Fibroblast of mammary gland (primary cell): ENCODE measurements at places on chromosomes 5 and 9.
A peak's percentile ranks its signal among the peaks of the same experiment; 100 is the strongest.

GRCh38 chr9:89872913-89873707, 268.3 kb downstream of the GADD45G start:
- no peak for DNase-seq

DNA sequence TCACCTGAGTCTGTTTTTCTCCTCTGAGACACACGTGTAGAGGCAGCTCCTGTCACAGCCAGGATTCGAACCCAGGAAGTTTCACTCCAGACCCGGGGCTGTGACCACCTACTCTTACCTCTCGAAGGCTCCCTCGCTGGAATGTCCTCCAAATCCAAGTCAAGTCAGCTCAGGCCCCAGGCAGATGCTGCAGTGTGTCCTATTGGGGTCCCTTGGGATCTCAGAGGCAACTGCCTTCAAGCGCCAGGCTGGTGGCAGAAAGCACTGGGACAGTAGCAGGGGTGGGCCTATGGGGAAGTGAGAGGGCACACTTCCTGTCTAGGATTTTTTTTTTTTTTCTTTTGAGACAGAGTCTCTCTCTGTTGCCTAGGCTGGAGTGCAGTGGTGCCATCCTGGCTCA, 762 bp upstream of the ST6GALNAC4 start:
- no peak for DNase-seq

GRCh38 chr9:684941-685340, 156.6 kb upstream of the DMRT1 start:
- peak; percentile 87 for DNase-seq

- no peak for DNase-seq
Measured at GRCh38 chr5:157801-158200, 33.5 kb upstream of the LRRC14B start.

DNA sequence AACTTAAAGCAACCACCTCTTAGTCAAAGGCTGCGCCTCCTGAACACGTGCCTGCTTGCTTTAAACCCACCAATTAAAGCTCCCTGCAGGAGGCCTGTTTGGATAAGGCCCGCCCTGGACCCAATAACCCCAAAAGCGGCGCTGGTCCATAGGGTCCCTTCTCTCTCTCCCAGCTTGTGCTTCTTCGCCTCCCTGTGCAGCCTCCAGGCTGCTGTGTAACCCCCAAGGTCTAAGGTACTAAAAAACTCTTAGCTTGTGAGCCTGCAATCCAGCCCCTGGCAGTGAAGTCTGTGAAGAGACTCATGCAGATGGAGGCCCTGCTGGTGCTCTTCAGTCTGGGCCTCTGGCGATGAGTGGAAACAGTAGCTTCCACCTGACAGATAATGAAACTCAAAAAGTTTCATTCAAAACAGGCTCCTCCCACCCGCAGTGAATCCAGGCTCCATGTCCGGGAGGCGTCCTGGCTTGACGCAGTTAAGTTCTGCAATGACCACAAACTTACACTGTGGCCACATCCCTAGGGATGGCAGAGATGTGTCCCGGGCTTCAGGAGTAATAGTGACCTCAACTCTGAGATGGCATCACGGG, 97.3 kb downstream of the PRRT1B start:
- DNase-seq = no peak

- no peak for DNase-seq
Measured at GRCh38 chr5:77635067-77635916, 3.2 kb downstream of the OTP start.

GRCh38 chr9:6128030-6128429, 87.6 kb upstream of the IL33 start:
- DNase-seq = no peak

- DNase-seq = no peak
Measured at GRCh38 chr5:179430193-179431175, 85.2 kb upstream of the ADAMTS2 start.

DNA sequence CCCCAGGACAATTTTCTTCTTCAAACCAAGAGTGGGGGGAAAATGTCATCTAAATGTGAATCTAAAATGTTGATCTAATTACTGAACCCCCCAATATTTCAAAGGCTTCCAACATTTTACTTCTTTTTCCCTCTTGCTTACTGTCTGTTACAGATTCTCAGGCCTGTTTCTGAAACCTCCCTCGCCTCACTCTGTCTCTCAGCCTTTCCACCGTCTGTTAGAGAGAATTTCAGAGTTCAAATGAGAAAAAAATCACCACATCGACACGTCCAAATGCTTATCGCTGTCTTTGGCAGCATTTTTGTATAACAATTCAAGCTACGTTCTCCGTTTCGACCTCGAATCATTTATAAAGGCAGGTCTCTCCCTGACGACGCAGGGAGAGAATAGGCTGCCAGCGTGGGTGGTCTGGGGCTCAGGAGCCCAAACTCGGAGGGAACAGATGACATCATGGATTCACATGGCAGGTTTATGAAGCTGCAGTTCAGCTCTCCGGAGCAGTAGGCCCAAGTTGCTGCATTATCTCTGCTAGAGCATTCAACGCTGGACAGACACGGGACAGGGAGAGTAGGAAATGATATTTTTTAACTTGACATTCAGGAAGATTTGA, 139.8 kb downstream of the GAS1 start:
- DNase-seq = peak; percentile 42

DNA sequence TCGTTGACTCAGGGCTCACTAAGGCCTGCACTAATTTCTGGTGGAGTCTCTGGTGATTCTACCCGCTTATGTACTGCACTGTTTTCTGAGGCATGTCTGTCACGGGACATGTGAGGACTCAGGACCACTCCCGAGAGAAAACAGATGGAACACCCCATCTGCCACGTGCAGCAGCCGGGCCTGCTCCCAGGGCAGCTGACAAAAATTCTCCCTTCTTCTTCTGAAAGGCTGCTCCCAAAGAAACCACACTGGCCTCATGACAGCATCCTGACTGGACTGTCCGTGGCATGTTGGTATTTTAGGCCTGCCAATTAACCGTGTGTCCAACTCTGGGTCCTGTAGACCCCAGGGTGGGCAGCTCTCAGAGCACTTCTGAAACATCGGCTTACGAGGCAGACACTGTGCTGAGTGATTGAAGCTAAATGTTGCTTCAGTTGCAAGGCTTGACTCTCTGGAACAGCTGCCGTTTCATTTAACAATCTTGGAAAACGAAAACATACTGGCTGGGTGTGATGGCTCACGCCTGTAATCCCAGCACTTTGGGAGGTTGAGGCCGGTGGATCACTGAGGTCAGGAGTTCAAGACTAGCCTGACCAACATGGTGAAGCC, 39.0 kb downstream of the FAM240B start:
- no peak for DNase-seq

GRCh38 chr5:149940077-149940574, 4.5 kb downstream of the PDE6A start:
- peak; percentile 40 for DNase-seq
